Stimulated activated CD4-positive, alpha-beta T cell treated with anti-CD3 and anti-CD28 coated beads, TNF-alpha, amount 100 ng/mL, for 48 hours (primary cell): ENCODE measurements at places on chromosomes 6 and 20.

DNA sequence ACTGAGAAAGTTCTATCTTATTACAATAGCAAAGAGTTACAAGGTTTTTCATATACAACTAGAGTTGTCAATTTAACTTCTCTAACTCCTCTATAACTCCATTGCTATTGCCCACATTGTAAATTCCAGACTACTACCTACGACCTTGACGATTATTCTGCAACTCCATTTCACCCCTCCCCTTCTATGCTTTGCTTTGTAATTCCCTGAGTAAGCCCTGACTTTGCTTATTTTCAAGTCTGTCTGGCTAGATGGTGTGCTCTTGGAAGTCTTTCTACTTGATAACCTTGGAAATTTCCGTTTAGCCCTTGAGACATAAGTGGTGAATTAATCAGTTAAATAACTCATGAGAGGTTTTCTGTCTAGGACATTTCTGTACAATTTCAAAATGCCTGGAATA lies 161.4 kb downstream of the C6orf58 start:
- no peak for DNase-seq

GRCh38 chr6:52262620-52263344 lies 18.5 kb upstream of the IL17F start:
- no peak for DNase-seq

GRCh38 chr6:108651340-108652227 lies 90.9 kb downstream of the FOXO3 start:
- no peak for DNase-seq

DNA sequence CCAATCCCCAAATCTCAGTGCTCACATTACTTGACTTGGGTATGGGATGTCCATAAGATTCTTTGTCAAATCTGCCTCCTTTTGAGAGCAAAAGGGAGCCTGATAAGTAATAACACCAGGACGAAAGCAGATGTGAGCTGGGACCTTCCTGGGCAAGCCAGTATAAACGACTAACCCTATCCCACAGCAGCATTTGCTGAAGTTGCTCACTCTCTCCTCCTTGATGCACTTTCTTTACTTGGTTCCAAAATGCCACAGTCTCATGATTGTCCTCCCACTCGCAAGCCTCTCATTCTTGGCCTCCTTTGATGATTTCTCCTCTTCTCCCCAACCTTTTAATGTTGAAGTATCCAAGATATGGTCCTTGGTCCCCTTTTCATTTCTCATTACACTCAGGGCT lies 44.7 kb upstream of the TAGAP start:
- DNase-seq: no peak

GRCh38 chr6:105570416-105570815 lies 167.5 kb upstream of the PREP start:
- DNase-seq: no peak

GRCh38 chr20:1121429-1121828 lies 3.0 kb downstream of the PSMF1 start:
- no peak for DNase-seq

DNA sequence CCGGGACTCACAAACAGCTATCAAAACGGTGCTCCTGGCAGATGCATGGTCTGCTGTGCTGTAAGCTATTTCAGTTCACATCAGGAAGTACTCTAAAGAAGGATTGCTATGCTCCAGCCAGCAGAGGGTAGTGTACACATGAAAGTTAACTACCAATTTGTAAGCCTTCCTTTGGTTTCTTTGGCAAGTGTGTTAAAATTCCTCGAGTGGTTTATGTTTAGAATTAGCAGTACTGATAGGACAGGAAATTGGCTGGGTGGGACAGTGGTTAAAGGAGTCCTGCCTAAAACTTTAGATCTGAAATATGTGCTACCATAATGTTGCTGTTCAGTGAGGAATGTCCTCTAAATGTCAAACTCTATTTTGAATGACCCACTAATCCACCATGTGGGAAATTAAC lies 47.4 kb downstream of the TRMT11 start:
- no peak for DNase-seq

DNA sequence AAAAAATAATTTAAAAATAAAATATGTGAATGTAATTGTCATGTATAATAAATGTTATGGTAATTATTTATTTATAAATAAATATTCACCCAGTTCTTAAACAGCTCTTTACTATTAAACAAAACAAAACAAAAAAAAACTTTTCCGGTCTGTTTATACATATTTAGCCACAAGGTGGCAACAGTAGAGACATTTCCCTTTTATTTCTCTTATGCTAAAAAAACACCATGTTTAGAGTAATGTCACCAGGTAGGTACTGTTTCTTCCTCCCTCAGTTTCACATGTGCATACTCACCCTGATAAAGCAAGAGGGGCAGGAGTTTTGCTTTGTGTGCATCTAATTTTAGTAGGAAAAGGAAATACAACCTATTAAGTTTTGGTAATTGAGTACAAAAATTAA lies 610.4 kb upstream of the IMPG1 start:
- no peak for DNase-seq

- DNase-seq: no peak
Measured at GRCh38 chr6:136989571-136990241, 55.1 kb downstream of the IL20RA start.

DNA sequence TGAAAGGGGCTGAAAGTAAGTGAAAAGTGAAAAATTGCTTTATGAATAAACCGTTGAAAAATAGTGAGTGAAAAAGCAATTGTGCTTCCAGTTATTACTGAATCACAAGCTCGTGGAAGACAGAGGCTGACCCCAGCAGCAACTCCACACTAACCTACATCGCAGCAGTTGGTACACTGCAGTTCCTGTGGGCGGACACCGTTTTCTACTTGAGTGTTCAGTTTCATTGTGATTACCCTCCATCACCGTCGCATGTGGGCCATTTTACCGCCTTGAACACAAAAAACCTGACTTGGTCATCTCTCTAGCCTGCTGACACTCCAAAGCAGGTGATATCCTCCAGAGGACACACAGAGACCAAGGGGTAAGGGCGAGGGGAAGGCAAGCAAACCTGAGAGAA lies 28.4 kb downstream of the PRDM1 start:
- DNase-seq: peak; percentile 55

- DNase-seq: no peak
Measured at GRCh38 chr6:145051661-145052060, 683.7 kb downstream of the EPM2A start.

DNA sequence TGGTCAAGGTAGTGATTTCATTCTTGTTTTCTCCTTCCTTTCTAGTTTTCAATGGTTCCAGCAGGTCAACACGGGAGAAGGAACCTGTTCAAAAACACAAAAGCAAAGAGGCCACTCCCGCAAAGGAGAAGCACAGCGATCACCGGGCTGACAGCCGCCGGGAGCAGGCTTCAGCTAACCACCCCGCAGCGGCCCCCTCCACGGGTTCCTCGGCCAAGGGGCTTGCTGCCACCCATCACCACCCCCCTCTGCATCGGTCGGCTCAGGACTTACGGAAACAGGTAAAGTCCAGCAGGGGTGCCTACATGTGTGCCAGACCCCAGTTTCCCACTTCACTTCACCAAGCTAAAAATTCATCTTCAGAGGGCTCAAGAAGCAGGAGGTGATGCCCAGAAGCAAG lies 175.6 kb downstream of the DTNBP1 start:
- DNase-seq: no peak

GRCh38 chr6:133623065-133623464 lies 265.8 kb upstream of the TCF21 start:
- no peak for DNase-seq

DNA sequence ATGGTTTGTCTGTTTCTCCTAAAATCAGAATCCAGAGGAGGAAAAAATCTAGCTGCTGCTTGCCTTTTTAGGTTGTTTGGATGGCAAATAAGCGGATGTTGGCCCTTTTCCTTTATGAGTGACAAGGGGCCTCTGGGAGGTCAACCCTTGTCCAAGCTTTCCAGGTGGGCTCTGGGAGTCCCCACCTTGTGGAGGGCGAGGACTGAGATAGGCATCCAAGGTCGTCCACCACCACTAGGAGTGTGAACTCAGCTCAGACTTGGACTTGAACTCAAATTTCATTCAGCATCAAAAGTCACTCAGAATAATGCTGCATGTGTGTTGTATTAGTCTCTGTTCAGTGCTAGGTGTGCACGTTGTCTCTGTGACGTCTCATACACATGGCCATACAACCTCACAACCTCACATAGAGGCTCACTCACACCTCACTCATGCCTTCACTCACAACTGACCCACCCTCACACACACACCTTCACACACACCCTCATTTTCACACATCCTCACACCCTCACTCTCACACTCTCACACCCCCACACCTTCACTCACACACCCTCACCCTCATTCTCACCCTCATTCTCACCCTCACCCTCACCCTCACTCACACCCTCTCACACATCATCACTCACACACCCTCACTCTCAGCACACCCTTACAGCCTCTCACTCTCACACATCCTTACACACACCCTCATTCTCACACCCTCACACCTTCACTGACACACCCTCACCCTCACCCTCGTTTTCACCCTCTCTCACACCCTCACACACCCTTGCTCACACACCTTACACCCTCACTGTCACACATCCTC lies 18.0 kb downstream of the DYNLT1 start:
- no peak for DNase-seq

- no peak for DNase-seq
Measured at GRCh38 chr6:158706369-158706982, 56.6 kb downstream of the SYTL3 start.

DNA sequence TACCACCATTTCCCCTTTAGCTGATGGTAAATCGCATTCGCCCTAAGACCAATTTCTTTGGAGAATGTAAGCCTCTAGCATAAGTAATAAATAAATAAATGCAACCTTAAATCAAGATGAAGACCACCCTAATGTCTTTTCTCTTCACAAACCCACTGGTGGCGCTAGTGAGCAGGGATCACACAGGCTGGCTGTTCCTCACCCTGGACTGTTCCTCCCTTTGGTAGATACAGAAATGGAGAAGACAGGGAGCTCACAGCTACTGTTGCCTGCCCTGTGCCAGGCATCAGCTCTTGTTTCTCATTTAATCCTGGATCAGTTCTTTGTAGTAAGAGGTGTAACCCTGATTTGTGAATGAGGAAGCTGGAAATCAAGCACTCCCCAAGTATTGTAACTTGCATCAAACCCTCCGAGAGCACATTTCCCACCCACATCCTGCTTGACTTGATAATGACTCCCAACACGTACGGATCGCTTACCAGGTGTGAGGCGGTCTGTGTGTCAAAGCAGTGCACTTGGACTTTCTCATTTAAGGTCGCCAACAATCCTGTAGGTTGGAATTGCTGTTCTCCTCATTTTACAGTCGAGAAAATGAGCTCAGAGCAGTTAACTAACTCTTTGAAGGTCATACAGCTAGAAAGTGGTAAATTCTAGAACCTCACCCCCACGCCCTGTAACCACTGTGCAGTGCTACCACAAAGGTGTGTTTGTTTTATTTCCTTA lies 236.1 kb downstream of the TSHZ2 start:
- DNase-seq: no peak

DNA sequence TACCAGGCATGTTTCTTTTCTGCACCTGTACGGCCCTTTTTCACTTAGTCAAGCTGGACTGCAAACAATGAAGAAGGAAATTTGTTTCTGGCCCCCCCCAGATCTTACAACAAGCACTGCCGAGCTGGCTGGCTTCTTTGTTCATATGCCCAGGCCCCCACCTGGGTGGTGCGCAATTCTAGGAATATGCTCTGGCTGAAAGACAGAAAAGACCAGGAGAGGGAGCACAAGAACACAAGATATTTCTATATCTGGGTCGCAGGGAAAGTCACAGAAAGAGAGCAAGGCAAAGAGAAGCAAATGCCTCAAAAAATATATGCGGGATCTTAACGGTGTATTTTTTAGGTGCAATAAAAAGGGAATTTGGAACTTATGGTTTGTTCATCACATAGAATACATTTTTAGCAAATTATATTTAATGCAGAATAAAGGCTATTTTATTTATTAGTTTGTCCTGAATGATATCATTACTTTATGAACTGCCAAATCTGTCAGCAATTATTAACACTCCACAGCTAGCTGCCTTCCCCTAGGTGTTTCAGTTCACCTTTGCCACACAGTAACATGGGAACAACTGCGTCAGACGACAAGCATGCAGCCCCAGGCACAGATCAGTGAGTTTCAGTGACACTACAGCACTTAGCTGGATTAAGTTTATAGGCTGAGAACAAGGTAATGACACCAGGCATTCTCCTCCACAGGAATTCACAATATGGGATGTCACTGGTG lies 76.5 kb downstream of the GJA10 start:
- DNase-seq: no peak

DNA sequence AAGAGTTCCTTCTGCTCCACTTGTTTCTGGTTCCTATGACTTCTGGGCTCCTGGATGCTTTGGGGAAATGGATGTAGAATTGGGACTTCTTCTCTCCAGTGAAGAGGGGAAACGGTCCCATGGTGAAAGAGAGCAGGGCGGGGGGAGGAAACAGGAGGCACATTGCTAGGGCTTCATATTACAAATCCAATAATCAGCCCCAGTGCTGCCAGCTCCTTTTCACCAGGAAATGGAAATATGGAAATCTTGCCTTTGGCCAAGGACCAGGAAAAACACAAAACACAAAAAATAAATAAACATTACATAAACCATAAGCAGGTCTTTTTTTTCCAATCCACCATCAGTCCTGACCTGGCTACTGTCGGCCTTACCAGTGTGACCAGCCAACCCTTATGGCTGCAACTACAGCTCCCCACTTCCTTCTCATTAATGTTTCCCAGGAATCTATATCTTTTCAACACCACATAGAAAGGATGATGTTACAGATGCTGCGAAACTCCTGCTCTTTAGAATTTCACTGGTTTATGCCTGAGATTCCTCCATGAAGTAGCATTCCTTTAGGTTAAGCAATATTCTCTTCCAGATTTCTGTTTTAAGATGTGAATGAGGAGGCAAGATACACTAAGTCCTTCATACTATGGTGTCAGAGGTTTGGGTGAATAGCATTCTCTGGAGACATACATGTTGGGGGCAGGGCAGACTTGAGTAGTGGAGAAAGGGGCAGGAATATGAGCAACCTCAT lies 2.0 kb downstream of the PI3 start:
- DNase-seq: no peak

DNA sequence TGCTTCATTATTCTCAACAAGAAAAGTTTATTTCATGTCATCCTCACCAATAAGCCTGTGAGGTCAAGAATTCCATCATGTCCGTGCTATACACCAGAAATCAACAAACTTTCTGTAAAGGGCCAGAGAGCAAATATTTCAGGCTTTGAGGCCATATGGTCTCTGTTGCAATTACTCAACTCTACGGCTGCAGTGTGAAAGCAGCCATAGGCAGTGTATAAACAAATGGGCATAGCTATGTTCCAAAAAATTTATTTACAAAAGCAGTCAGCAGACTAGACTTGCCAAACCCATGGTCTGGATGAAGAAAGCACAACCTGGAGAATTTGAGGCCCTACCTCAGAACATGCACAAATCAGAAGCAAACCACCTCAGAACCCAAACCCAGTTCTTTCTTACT lies 118.5 kb downstream of the PCSK2 start:
- no peak for DNase-seq

GRCh38 chr6:131139599-131139998 lies 4.3 kb downstream of the AKAP7 start:
- DNase-seq: no peak

GRCh38 chr6:158118886-158119285 lies 49.2 kb downstream of the SERAC1 start:
- no peak for DNase-seq
